ENCODE measurements at places on chromosomes 13 and 19.

DNA sequence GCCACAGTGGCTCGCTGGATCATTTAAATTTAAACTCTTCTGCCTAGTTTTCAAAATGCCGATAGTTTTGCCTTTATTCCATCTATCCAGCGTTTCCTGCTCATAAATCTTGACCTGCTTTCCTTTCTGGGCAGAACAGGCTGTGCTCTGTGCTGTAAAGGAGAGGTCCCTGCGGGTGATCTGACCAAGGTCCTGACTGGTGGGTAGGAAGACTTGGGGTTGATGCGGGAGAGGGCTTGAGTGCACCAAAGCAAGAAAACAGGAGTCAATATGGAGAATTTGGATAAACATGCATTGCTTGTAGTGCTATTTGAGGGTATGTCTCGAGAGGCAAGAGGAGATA lies 533.6 kb downstream of the MYO16 start:
- DNase-seq: no peak

GRCh38 chr13:49421391-49421790 lies 22.5 kb downstream of the CAB39L start:
- peak; percentile 6 for DNase-seq

GRCh38 chr19:6735181-6735911 lies 2.0 kb downstream of the GPR108 start:
- no peak for DNase-seq

GRCh38 chr13:114032126-114032799 lies 58.4 kb upstream of the C13orf46 start:
- DNase-seq: no peak

DNA sequence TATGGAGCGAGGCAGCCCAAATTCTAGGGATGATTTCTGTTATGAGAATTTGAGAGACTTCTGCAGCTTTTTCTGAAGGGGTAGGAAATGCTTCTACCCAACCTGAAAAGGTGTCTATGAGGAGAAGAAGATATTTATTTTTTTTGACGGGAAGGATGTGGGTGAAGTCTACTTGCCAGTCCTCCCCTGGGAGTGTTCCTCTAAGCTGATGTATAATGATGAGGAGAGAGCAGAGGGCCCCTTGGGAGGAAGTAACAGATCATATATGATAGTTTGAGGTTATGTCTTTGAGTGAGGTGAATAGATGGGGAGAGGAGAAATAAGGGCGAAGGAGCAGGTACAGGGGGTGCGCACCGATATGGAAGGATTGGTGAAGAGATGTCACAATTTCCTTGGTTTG lies 910.6 kb upstream of the SLITRK5 start:
- peak; percentile 12 for DNase-seq

DNA sequence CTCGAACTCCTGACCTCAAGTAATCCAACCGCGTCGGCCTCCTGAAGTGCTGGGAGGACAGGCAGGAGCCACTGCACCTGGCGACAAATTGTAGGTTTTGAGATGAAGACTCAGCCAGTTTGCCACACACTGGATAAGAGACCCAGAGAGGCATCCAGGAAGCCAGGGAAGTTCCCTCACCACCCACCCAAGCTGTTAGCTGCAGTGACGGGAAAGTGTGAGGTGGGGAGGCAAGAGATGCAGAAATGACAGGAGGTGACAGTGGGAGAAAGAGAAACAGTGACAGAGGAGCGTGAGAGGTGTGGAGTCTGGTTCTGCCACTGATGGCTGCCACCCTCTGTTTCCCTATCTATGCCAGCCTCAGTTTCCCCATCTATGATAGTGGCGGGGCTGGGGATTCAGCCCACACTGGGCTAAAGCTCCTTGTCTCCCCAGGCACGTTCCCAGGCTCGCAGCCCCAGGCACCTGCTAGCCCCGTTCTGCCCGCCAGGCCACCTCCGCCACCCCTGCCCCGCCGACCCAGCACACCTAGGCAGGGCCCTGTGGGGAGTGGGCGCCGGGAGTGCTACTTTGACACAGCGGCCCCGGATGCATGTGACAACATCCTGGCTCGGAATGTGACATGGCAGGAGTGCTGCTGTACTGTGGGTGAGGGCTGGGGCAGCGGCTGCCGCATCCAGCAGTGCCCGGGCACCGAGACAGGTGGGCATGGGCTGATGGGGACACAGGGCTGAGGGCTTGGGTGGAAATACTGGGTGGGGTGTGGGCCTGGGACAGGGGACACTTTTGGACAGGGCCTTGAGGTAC lies 21.0 kb downstream of the LTBP4 start:
- no peak for DNase-seq

DNA sequence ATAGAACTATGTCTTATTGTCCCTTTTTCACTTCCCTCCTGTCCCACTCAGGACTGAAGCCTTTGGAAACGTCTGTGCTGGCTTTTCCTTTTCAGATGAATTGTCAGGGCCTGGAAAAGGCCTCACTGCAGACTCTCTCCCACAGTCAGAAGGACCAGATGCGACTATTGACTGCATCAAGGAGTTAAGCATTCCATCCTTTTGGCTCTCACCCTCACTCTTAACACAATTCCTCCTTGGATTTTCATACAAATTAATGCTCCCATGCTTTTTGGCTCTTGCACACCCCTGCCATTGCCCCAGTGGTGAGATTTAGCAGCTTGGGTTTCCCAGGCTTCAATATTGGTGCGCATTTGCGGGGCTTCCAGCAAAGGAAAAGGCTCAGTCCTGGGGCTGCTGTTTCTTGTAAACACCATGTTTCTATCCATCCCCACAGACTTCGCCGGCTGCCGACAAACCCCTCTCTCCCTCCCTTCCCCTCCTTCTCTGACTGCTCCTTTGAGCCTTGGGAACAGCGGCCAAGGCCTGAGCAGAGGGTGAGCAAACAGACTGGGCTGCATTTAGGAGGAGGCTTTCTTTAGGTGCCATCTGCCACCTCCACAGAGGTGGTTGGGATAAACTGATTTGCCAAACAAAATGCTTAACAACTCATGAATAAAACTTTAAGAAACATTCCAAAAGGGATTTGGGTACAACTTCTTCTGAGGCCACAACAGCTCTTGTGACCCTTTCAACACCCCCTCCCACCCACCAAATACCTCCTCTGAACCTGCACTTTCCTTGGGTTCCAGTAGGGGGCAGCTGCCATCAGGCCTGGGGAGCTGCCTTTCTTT lies 48.6 kb upstream of the PCDH8 start:
- DNase-seq: no peak

DNA sequence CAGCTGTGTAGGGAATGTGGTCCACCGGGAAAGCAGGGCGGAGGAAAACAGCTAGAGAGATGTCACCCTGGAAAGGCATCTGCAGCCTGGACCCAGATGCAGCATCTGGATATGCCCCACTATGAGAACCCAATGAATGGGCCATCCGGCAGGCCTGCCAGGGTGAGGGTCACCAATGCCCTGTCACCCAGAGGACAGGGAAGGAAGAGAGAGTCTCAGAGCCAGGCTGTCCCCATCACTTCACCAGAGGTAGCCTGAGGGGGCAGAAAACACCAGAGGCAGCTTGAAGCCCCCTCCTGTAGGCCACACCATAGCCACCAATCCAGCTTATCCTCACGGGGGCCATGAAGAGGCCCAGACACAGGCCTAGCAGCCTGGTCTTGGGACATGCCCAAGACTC lies 118.8 kb downstream of the TUBA3C start:
- no peak for DNase-seq

GRCh38 chr19:18514800-18515682 lies 6.8 kb downstream of the ELL start:
- peak; percentile 43 for DNase-seq

GRCh38 chr13:23672616-23673015 lies 102.4 kb downstream of the TNFRSF19 start:
- DNase-seq: no peak

GRCh38 chr13:100315522-100315921 lies 226.6 kb downstream of the PCCA start:
- DNase-seq: no peak

- DNase-seq: no peak
These were observed 21.4 kb upstream of the ERVV-1 start for GRCh38 chr19:52992109-52993004.

- no peak for DNase-seq
These were observed 121.9 kb downstream of the DLEU7 start for GRCh38 chr13:50721672-50721992.

DNA sequence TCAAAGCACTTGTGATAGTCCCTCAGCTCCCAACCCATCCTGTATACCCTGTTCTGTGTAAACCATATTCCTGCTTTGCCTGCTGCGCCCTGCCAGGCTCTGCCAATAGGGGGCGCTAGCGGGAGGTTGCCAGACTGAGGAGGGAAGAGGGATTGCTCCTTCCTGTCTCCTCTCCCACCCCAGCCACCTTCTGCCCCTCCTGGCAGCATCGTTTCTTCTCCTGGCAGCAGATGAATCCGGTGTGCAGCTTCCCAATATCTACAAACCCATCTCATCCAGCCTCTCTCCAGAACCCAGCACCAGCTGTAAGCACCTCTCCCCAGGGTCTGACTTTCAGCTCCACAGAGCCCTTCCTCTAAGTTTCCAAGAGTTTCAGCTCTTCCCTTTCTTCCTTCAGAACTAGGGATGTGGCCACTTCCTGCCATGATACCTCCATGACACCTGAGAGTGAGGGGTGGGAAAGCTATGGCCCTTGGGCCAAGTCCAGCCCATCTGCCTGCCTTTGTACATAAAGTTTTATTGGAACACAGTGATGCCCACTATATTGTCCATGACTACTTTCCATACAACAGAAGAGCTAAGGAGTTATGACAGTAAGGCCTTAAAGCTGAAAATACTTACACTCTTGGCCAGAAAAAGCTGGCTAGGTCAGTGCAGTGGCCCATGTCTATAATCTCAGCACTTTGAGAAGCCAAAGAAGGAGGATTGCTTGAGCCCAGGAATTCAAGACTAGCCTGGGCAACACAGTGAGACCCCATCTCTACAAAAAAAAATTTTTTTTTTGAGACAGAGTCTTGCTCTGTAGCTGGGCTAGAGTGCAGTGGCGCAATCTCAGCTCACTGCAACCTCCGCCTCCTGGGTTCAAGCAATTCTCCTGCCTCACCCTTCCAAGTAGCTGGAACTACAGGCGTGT lies 34.5 kb upstream of the ATP1A3 start:
- DNase-seq: no peak

DNA sequence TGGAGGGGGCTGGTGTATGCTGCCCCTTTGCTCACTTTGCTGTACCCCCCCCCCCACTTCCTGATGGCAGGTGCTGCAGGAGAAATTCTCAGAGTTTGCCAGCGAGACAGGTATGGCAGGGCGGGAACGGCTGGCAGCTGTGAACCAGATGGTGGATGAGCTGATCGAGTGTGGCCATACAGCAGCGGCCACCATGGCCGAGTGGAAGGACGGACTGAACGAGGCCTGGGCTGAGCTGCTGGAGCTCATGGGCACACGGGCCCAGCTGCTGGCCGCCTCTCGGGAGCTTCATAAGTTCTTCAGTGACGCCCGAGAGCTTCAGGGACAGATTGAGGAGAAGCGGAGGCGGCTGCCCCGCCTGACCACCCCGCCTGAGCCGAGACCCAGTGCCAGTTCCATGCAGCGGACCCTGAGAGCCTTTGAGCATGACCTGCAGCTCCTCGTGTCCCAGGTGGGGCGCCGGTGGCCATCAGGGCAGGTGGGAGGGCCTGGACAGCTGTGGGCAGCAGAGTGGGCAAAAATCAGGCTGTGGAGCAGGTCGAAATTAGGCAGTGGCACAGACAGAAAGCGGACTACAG lies 19.6 kb upstream of the SHKBP1 start:
- no peak for DNase-seq

- no peak for DNase-seq
These were observed 1.3 kb downstream of the CYP4F3 start for GRCh38 chr19:15641901-15642491.
